ENCODE measurements at places on chromosomes 7 and 10. TPM values are rescaled to one million over a fixed set of nuclear protein-coding genes. Genes with fewer than 3 reads are reported as not detected.

DNA sequence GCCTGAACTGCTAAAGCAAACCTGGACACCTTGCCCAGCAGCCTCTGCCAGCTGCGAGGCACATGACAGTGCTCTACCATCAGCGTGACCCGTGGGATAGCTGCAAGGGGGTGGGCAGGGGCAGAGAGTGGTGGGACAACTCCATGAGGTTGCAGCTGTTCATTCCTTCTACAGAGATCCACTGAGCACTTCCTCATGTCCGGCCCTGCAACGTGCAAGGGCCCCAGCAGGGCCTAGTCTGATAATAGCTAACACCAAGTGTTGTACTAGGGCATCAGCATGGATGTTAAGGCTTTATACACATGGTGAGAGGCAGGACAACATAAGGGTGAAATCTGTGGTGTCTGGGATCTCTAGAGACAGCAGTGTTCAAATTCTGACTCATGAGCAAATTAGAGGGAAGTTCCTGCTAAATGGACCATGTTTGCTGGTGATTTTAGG lies 14.3 kb downstream of the NOD1 start:
- DNase-seq, result no peak
- H3K4me1 ChIP-seq, result no peaks in the 10 kb centered on the region
- no peak overlapping the region for H3K4me3 ChIP-seq
- H3K27ac ChIP-seq, result no peak overlapping the region
- no peaks in the 10 kb centered on the region for H3K27me3 ChIP-seq

DNA sequence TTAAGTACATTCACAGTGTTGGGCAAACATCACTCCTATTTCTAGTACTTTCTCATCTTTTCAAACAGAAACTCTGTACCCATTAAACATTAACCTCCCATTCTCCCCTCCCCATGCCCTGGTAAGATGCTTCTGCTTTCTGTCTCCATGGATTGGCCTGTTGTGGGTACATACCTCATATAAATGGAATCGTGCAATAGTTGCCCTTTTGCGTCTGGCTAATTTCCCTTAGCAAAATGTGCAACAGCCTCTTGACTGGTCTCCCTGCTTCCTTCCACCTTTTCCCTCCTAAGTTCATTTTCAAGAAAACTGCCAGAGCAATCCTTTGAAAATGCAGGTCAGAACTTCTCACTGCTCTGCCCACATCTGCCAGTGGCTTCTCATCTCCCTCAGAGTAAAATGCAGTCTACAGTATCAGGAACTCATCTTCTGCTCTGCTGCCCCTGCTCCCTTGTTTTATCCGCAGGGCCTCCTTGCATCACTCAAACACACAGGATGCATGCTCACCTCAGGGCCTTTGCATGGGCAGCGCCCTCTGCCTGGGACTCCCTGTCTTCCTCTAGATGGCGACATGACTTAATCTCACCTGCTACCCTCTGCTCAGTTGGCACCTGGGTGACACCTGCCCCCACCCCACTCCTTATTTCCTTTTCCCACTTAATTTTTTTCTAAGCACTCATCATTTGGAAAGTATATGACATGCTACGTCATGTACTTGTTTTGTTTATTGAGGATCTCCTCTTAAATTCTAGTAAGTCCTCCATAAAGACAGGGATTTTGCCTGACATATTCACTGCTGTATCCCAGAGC lies 44.3 kb upstream of the ECHDC3 start:
- H3K27ac ChIP-seq, result peak overlapping the region; percentile 83
- peaks cover 22% of the 10 kb centered on the region for H3K4me1 ChIP-seq
- no peak for DNase-seq
- H3K36me3 ChIP-seq, result no peaks in the 10 kb centered on the region
- no peaks in the 10 kb centered on the region for H3K27me3 ChIP-seq

DNA sequence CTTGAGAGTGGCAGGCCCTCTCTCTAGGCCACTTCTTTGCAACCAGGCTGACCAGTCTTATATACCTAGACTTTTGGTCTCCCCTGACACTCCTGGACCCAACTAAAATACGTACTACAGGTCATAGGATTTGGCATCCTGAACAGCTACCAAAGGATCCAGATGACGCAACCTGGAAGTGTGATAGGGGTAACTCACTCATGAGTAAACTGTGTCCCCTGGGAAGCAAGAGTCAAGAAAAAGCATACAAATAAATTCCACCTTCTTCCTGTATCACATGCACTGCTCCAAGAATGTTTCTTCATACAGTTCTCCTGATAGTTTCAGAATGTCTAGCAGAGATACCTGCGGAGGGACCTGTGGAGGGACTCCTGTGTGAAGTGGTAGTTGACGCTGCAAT lies 172.3 kb downstream of the MDFIC start:
- DNase-seq, result no peak
- no peak overlapping the region for H3K4me3 ChIP-seq
- H3K4me1 ChIP-seq, result no peaks in the 10 kb centered on the region
- no peak overlapping the region for H3K27ac ChIP-seq
- H3K27me3 ChIP-seq, result no peaks in the 10 kb centered on the region

GRCh38 chr7:135001390-135002165 lies 15.3 kb downstream of the AGBL3 start:
- DNase-seq, result no peak
- peaks cover 12% of the 10 kb centered on the region for H3K4me1 ChIP-seq
- H3K27me3 ChIP-seq, result no peaks in the 10 kb centered on the region
- no peak overlapping the region for H3K27ac ChIP-seq
- no peaks in the 10 kb centered on the region for H3K36me3 ChIP-seq

- peaks cover 9% of the 10 kb centered on the region for H3K4me1 ChIP-seq
- H3K27me3 ChIP-seq, result no peaks in the 10 kb centered on the region
- H3K4me3 ChIP-seq, result no peak overlapping the region
- H3K36me3 ChIP-seq, result no peaks in the 10 kb centered on the region
- DNase-seq, result no peak
- H3K27ac ChIP-seq, result no peak overlapping the region
Measured at GRCh38 chr7:117673367-117673766, 193.5 kb downstream of the CFTR start.

GRCh38 chr10:27446091-27446918 lies 57.8 kb upstream of the RAB18 start:
- H3K36me3 ChIP-seq, result no peaks in the 10 kb centered on the region
- H3K4me3 ChIP-seq, result no peak overlapping the region
- DNase-seq, result no peak
- no peaks in the 10 kb centered on the region for H3K27me3 ChIP-seq
- H3K4me1 ChIP-seq, result no peaks in the 10 kb centered on the region
- H3K27ac ChIP-seq, result no peak overlapping the region

DNA sequence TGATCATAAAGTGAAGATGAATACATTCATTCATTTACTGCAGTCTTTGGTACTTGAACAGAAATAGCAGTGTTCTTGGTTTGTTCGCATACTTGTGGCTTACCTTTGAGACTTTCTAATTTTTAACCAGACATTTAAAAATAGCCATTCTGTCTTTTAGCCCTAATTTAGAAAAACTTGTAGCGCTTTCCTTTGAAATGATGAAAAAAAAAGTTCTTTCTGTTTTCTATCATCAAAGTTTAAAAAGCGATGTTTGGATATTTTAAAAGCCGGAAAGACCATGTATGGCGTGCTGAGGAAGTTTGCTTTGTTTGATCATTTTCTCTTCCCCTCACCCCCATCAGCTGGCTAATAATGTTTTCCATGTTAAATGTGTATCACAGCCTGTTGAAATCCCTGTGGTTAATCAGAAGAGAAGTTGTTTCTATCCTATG lies 116.3 kb downstream of the CUX1 start:
- H3K27ac ChIP-seq, result peak overlapping the region; percentile 94
- H3K4me1 ChIP-seq, result peaks cover 10% of the 10 kb centered on the region
- H3K27me3 ChIP-seq, result no peaks in the 10 kb centered on the region
- DNase-seq, result no peak
- H3K36me3 ChIP-seq, result no peaks in the 10 kb centered on the region

DNA sequence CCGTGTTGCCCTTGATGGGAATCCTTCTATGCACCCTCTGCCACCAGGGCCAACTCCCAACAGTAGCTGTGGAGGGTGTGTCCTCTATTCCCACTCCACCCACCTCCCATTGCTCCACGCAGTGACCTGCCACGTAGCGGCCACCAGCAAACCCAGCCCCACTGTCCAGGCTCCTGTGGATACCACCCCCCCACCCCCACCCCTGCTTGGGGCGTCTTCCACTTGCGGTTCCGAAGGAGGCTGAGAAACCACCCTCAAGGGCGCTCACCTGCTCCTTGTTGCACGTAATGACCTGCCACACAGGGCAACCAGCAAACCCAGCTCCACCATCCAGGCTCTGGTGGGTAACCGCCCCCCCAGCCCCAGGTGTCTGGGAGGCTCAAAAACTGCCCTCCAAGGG lies 72.0 kb downstream of the DIP2C start:
- H3K4me3 ChIP-seq, result no peak overlapping the region
- H3K36me3 ChIP-seq, result no peaks in the 10 kb centered on the region
- H3K27ac ChIP-seq, result no peak overlapping the region
- H3K4me1 ChIP-seq, result peaks cover 4% of the 10 kb centered on the region
- no peaks in the 10 kb centered on the region for H3K27me3 ChIP-seq

- no peak for DNase-seq
- H3K4me1 ChIP-seq, result no peaks in the 10 kb centered on the region
- no peaks in the 10 kb centered on the region for H3K36me3 ChIP-seq
- no peaks in the 10 kb centered on the region for H3K27me3 ChIP-seq
Measured at GRCh38 chr7:140618306-140618705, 22.3 kb downstream of the DENND2A start.

GRCh38 chr7:11607686-11608085 lies 224.3 kb downstream of the THSD7A start:
- no peak overlapping the region for H3K27ac ChIP-seq
- H3K4me1 ChIP-seq, result no peaks in the 10 kb centered on the region
- no peak for DNase-seq
- H3K4me3 ChIP-seq, result no peak overlapping the region

GRCh38 chr10:70575874-70576802 lies 26.4 kb downstream of the PRF1 start:
- no peaks in the 10 kb centered on the region for H3K27me3 ChIP-seq
- DNase-seq, result no peak
- H3K4me1 ChIP-seq, result peaks cover 3% of the 10 kb centered on the region
- no peaks in the 10 kb centered on the region for H3K36me3 ChIP-seq
- H3K4me3 ChIP-seq, result no peak overlapping the region
- H3K27ac ChIP-seq, result no peak overlapping the region

GRCh38 chr7:104894314-104894713 lies 119.7 kb upstream of the KMT2E start:
- no peaks in the 10 kb centered on the region for H3K36me3 ChIP-seq
- DNase-seq, result no peak
- H3K27me3 ChIP-seq, result no peaks in the 10 kb centered on the region

- H3K36me3 ChIP-seq, result no peaks in the 10 kb centered on the region
- no peaks in the 10 kb centered on the region for H3K4me1 ChIP-seq
- H3K27ac ChIP-seq, result no peak overlapping the region
- DNase-seq, result no peak
- no peak overlapping the region for H3K4me3 ChIP-seq
- H3K27me3 ChIP-seq, result no peaks in the 10 kb centered on the region
Measured at GRCh38 chr10:28293236-28294168, 9.4 kb downstream of the MPP7 start.

DNA sequence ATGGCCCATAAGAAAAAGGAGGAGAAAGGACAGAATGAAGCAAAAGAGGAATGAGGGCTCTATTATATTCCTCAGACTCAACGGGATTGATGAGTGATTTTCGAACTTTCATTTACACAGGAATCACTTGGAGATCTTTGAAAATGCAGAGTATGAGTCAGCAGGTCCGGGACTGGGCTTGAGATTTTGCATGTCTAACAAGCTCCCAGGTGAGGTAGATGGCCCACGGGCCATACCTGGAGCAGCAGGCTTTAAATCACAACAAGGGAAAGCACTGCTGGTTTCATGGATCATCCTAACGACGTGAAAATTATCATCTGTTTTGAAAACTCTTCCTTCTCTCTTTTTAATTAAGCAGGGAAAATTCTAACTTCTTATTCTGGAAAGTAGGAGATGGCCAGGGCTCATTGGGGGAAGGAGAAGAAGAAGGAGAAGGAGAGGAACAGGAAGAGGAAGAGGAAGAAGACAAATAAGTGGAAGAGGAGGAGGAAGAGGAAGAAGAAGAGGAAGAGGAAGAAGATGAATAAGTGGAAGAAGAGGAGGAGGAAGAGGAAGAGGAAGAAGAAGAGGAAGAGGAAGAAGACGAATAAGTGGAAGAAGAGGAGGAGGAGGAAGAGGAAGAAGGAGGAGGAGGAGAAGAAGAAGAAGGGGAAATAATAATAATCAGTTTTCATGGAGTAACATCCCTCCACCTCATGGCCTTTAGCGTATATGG lies 3.8 kb upstream of the SDK1 start:
- no peak overlapping the region for H3K4me3 ChIP-seq
- H3K4me1 ChIP-seq, result peaks cover 15% of the 10 kb centered on the region
- no peak overlapping the region for H3K27ac ChIP-seq
- no peak for DNase-seq
- no peaks in the 10 kb centered on the region for H3K36me3 ChIP-seq
- no peaks in the 10 kb centered on the region for H3K27me3 ChIP-seq

DNA sequence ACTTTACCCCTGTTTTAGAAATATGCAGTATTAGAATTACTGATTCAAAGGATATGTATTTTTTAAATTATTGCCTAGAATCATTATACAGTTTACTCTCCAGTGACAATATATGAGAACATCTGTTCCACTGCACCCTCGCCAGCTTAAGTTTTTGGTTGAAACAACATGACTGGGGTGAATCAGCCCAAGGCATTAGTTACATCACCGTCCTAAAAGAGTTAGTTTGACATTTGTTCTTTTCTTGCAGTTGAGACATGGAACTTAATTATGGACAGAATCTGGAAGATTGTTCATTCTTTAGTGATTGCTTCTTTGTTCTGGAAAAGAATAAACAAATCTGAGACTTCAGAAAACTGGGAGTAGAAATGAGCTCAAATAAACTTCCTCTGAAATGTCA lies 167.3 kb upstream of the DKK1 start:
- no peak overlapping the region for H3K4me3 ChIP-seq
- no peak overlapping the region for H3K27ac ChIP-seq
- no peaks in the 10 kb centered on the region for H3K27me3 ChIP-seq
- no peak for DNase-seq
- no peaks in the 10 kb centered on the region for H3K4me1 ChIP-seq
- H3K36me3 ChIP-seq, result no peaks in the 10 kb centered on the region

DNA sequence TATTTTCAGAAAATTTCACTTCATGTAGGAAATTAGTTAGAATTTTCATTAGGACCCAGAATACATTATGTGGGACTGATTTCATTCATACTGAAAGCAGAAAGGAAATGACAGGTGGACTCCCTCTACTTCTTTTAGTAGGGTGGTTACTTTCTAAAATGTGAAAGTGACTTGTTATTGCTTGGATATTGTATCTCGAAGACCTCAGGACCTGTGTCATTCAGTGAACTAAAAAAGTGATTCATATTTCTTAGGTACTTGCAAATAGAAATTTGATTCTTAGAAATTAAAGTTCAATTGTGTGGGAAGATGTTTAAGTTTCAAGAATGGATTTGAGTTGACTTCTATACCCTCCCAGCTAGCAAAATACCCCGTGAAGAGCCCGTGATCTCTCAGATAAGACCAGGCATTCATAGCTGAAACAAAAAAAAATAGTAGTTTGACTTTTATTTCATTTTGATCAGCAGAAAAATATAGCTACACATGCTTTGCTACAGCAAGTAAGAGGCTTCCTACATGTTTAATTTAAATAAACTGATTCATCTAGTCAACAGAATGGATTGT lies 1037.1 kb downstream of the GATA3 start:
- H3K4me3 ChIP-seq, result no peak overlapping the region
- H3K27me3 ChIP-seq, result no peaks in the 10 kb centered on the region
- H3K36me3 ChIP-seq, result no peaks in the 10 kb centered on the region

CREM gene
- 25.5 TPM for total RNA-seq

ZNF22 gene
- 19.3 TPM for total RNA-seq

GRID2IP gene
- 0.05 TPM for total RNA-seq

AGAP9 gene
- total RNA-seq, result 1.0 TPM

CALML3 gene
- total RNA-seq, result not detected

BAMBI gene
- total RNA-seq, result 10.6 TPM

GDF10 gene
- 0.28 TPM for total RNA-seq

LBX1 gene
- total RNA-seq, result not detected

STOX1 gene
- total RNA-seq, result 0.33 TPM

All from liver (tissue), 10 donors.